A172 (cell line): ENCODE measurements at places on chromosomes 11 and 22. TPM values are rescaled to one million over a fixed set of nuclear protein-coding genes. Genes with fewer than 3 reads are reported as not detected.

Gene KCTD14
- total RNA-seq: 0.09 TPM in 1 of 2 replicates, not detected in the other

Gene MS4A4A
- total RNA-seq: not detected in 2 replicates

Gene MIAT
- total RNA-seq: 1.9 and 2.2 TPM in 2 replicates

Gene ADM
- 40.3 and 46.7 TPM in 2 replicates for total RNA-seq

Gene P2RY2
- total RNA-seq: not detected in 2 replicates

Gene RAPSN
- not detected in 2 replicates for total RNA-seq

Gene CASP5
- not detected in 2 replicates for total RNA-seq

Gene C11orf86
- total RNA-seq: not detected in 2 replicates

Gene PRODH
- 0.72 and 6.6 TPM in 2 replicates for total RNA-seq

Gene NLRP6
- not detected in 2 replicates for total RNA-seq

Gene RFPL2
- not detected in 2 replicates for total RNA-seq

Gene CAVIN3
- not detected in 2 replicates for total RNA-seq

Gene LRP5
- total RNA-seq: 13.2 and 13.7 TPM in 2 replicates
